Activated CD4-positive, alpha-beta T cell treated with anti-CD3 and anti-CD28 coated beads for 36 hours (primary cell): ENCODE measurements at places on chromosomes 16 and 17. TPM values are rescaled to one million over a fixed set of nuclear protein-coding genes. Genes with fewer than 3 reads are reported as not detected.

The CCNF gene
- total RNA-seq = 53.4 TPM

DNA sequence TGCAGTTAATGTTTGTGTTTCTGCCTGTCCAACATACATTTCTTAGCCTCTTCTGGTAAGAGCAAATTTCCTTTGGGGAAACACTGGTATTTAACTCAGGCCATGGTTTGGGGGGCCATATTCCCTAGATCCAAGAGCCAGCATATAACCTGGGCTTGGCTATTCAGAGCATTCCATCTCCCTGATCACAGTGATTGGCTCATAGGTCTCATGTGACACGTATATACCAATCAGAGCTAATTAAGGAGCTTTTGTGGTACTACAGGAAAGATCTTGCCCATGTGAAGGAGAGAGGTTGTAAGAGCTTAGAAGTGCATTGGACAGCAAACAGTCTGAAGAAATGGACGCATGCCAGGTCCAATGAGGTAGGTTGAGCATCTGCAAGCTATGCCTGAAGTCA lies 33.4 kb upstream of the GPR139 start:
- H3K36me3 ChIP-seq = no peaks in the 10 kb centered on the region
- H3K27ac ChIP-seq = no peak overlapping the region
- H3K4me3 ChIP-seq = no peak overlapping the region
- H3K27me3 ChIP-seq = peaks cover 8% of the 10 kb centered on the region

GRCh38 chr17:39450051-39450450 lies 1.0 kb downstream of the MED1 start:
- no peaks in the 10 kb centered on the region for H3K27me3 ChIP-seq
- peak overlapping the region; percentile 96 for H3K4me3 ChIP-seq
- peaks cover 30% of the 10 kb centered on the region for H3K4me1 ChIP-seq
- H3K36me3 ChIP-seq = peaks cover 21% of the 10 kb centered on the region
- no peak for DNase-seq

The KRT31 gene
- total RNA-seq = not detected

DNA sequence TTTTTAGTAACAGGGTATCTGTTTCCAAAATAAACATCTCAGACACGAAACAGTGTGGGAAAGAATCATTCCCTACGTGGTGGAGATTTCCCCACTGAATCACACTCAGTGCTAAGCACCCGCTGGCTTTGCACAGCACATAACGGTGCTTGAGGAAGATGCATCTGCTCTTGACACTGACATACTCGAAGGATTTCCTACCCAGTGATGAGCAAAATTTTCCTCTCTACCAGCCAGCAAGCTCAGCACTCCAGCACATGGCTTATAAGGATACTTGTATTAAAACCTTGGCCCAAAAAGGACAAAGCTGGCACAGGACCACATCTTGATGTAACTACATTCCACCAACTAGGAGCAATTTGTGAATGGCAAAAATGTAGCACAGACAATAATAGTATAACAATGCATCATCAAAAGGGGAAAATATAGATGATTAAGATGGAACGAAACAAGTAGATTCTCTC lies 59.0 kb downstream of the ANKFY1 start:
- no peak for DNase-seq
- H3K4me1 ChIP-seq = peaks cover 24% of the 10 kb centered on the region
- no peak overlapping the region for H3K4me3 ChIP-seq
- H3K36me3 ChIP-seq = peaks cover 40% of the 10 kb centered on the region

DNA sequence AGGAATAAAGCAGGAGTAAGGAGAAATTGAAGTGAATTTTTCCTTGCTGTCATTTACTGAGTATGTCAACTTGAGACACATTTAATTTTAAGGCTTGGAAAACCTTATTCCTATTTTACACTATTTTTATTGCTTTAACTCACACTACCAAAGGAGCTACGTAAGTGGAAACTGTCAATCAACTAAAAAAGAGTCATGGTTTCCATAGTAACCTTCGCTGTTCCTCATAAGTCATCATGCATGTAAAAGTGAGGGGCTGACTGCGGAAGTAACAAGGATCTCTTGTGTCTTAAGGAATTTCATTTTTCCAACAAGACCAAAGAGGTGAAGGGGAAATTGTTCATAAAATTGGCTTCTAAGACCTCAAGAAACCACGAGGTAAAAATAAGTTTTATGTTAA lies 516.2 kb upstream of the CA10 start:
- no peak for DNase-seq
- H3K36me3 ChIP-seq = no peaks in the 10 kb centered on the region
- H3K4me1 ChIP-seq = no peaks in the 10 kb centered on the region
- H3K27ac ChIP-seq = no peak overlapping the region
- no peak overlapping the region for H3K4me3 ChIP-seq

DNA sequence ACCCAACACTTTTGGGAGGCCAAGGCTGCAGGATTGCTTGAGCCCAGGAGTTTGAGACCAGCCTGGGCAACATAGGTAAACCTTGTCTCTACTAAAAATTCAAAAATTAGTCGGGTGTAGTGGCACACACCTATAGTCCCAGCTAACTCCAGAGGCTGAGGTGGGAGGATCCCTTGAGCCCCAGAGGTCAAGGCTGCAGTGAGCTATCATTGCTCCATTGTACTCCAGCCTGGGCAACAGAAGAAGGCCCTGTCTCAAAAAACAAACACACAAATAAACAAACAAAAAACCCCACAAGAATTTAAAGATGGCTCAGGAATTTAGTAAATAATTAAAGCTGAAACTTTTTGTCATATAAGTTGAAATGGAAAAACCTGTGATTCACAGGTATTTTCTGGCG lies 2.3 kb upstream of the TMEM170A start:
- H3K27me3 ChIP-seq = no peaks in the 10 kb centered on the region
- H3K4me3 ChIP-seq = no peak overlapping the region
- H3K27ac ChIP-seq = no peak overlapping the region
- DNase-seq = no peak
- peaks cover 2% of the 10 kb centered on the region for H3K36me3 ChIP-seq
- H3K4me1 ChIP-seq = peaks cover 24% of the 10 kb centered on the region

- no peak overlapping the region for H3K27ac ChIP-seq
- no peak overlapping the region for H3K4me3 ChIP-seq
- peaks cover 6% of the 10 kb centered on the region for H3K4me1 ChIP-seq
Observed at GRCh38 chr17:80538484-80538883, 6.2 kb upstream of the RPTOR start.

DNA sequence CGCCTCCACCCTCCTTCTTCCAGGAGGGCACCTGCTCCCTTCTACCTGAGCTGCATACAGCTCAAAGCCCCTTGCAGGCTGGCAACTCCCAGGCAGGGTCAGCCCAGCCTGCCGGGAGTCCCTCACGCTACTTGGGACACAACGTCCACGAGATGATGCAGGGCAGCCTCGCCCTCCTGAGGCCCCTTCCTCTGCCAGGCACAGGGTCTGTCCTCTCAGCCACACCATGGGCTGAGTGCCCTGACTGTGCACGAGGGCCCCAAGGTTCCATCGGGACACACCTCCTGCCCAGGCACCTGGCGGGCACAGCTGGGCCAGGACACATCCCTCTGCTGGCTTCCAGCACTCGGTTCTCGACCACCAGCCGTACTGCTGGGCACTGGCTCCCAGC lies 30.9 kb upstream of the ZC3H18 start:
- H3K27me3 ChIP-seq = peaks cover 6% of the 10 kb centered on the region
- peaks cover 12% of the 10 kb centered on the region for H3K36me3 ChIP-seq
- peaks cover 7% of the 10 kb centered on the region for H3K4me1 ChIP-seq
- H3K27ac ChIP-seq = no peak overlapping the region

The TADA2A gene
- total RNA-seq = 29.9 TPM

- no peak for DNase-seq
- no peaks in the 10 kb centered on the region for H3K27me3 ChIP-seq
- H3K36me3 ChIP-seq = peaks cover 7% of the 10 kb centered on the region
- no peak overlapping the region for H3K27ac ChIP-seq
Observed at GRCh38 chr16:53995378-53995777, 291.2 kb downstream of the IRX3 start.

GRCh38 chr17:44078412-44078811 lies 7.9 kb downstream of the G6PC3 start:
- H3K27ac ChIP-seq = no peak overlapping the region
- H3K4me3 ChIP-seq = no peak overlapping the region
- peaks cover 21% of the 10 kb centered on the region for H3K36me3 ChIP-seq
- no peaks in the 10 kb centered on the region for H3K4me1 ChIP-seq
- no peak for DNase-seq

The HLF gene
- 1.0 TPM for total RNA-seq

GRCh38 chr16:80175011-80175410 lies 365.8 kb upstream of the DYNLRB2 start:
- DNase-seq = no peak
- H3K4me3 ChIP-seq = no peak overlapping the region
- no peak overlapping the region for H3K27ac ChIP-seq
- peaks cover 22% of the 10 kb centered on the region for H3K27me3 ChIP-seq
- H3K36me3 ChIP-seq = no peaks in the 10 kb centered on the region

- no peak overlapping the region for H3K27ac ChIP-seq
- H3K36me3 ChIP-seq = no peaks in the 10 kb centered on the region
- no peak for DNase-seq
Observed at GRCh38 chr16:20051147-20051546, 22.5 kb downstream of the GPR139 start.

- peak within 1 kb of the TSS; percentile 32 for H3K4me3 ChIP-seq
- peak within 1 kb of the TSS; percentile 72 for H3K27ac ChIP-seq
- DNase-seq = peak; percentile 76
- H3K36me3 ChIP-seq = no peaks in the 10 kb centered on the region
- peaks cover 25% of the 10 kb centered on the region for H3K4me1 ChIP-seq
Observed at GRCh38 chr16:566475-567372, at the start of gene NHLRC4. NHLRC4 (plus strand) TSS chr16:567005; CDS start chr16:568048, 1,043 bp downstream.

- no peaks in the 10 kb centered on the region for H3K4me1 ChIP-seq
- H3K4me3 ChIP-seq = no peak overlapping the region
- H3K36me3 ChIP-seq = no peaks in the 10 kb centered on the region
- no peak overlapping the region for H3K27ac ChIP-seq
Observed at GRCh38 chr17:43427362-43428043, 28.7 kb downstream of the ARL4D start.

DNA sequence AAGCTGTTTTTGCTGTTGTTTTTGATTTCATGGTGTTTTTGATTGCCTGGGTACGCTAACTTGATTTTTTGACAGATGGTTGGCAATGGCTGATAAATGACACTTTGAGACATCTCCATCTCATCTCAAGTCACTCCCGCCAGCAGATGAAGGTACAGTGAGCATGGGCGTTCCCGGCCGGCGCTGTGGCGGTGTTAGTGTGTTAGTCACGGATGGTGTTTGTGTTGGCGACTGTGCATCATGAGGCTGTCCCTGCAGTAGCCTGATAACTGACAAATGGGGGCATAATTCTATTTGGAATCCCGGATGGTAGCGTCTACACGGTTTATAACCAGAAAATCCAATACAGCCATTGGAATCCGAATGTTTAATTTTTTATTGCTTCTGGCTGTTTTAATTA lies 81.6 kb upstream of the ZNF750 start:
- H3K4me3 ChIP-seq = no peak overlapping the region
- H3K27ac ChIP-seq = no peak overlapping the region
- H3K27me3 ChIP-seq = no peaks in the 10 kb centered on the region
- H3K36me3 ChIP-seq = peaks cover 14% of the 10 kb centered on the region
- DNase-seq = no peak

DNA sequence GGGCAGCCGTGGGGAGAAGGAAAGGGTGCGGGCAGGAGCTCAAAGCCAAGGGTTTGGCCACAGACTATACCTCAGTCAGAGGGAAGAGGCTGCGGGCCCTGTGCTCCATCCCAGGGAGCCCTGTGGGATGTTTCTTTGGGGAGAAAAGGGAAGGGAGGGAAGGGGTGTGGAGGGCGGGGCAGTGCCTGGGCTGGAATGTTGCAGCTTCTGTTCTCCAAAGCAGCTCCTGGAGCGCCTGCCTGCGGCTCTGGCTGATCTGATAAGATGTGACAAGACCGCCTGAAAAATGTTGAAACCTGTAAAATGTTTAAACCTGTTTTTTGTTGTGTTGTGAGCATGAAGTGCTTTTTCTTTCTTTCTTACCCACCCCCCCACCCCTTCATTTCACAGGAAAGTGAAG lies 32.8 kb downstream of the WNT3 start:
- H3K27ac ChIP-seq = no peak overlapping the region
- no peaks in the 10 kb centered on the region for H3K4me1 ChIP-seq
- H3K27me3 ChIP-seq = peaks cover 3% of the 10 kb centered on the region
- H3K4me3 ChIP-seq = no peak overlapping the region
- DNase-seq = no peak
- H3K36me3 ChIP-seq = no peaks in the 10 kb centered on the region

DNA sequence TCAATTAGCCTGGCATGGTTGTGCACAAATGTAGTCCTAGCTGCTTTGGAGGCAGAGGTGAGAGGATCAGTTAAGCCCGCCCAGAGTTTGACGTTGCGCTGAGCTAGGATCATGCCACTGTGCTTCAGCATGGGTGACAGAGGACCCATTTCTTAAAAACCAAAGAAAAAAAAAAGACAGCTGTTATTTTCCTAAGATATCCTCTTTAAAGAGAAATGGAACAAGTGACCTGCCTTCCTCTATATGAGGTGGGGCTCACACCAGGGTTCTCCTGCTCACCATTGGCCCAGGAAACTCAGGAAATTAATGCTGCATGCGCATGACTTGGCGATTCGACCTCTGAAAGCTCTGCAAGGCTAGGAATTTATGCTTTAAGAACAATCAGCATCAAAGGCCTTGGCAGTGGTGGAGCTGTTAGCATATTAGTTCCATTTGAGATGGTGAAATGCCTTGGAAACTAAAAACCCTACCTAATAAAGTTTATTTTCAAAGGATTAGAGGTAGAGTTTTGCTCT lies 108.3 kb downstream of the RBFOX1 start:
- H3K4me3 ChIP-seq = no peak overlapping the region
- no peak for DNase-seq
- no peak overlapping the region for H3K27ac ChIP-seq
- no peaks in the 10 kb centered on the region for H3K4me1 ChIP-seq

GRCh38 chr16:53827741-53828140 lies 123.8 kb downstream of the FTO start:
- DNase-seq = no peak
- no peaks in the 10 kb centered on the region for H3K4me1 ChIP-seq
- H3K27ac ChIP-seq = no peak overlapping the region
- H3K4me3 ChIP-seq = no peak overlapping the region
- H3K27me3 ChIP-seq = no peaks in the 10 kb centered on the region

DNA sequence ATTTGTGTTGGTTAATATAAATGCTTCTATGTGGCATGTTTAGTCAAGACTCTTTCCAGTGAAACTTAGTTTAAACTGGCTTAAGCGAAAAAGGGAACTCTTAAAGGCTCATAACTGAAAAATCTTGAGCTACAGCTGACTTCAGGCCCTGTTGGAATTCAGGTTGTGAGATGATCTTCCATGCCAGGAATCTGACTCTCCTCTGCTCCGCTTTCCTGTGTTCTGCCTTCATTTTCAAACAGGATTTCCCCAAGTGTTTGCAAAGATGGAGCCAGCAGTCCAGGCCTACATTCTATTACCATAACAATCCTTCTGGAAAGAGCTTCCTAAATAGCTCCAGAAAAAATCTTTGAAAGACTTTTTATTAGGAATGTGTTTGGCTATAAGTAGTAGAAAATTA lies 134.9 kb downstream of the NLK start:
- H3K4me1 ChIP-seq = peaks cover 22% of the 10 kb centered on the region
- no peak overlapping the region for H3K27ac ChIP-seq
- H3K36me3 ChIP-seq = peaks cover 12% of the 10 kb centered on the region
- DNase-seq = no peak
- H3K27me3 ChIP-seq = no peaks in the 10 kb centered on the region
